ENCODE measurements at places on chromosomes 1 and 21.
A peak's percentile ranks its signal among the peaks of the same experiment; 100 is the strongest.

DNA sequence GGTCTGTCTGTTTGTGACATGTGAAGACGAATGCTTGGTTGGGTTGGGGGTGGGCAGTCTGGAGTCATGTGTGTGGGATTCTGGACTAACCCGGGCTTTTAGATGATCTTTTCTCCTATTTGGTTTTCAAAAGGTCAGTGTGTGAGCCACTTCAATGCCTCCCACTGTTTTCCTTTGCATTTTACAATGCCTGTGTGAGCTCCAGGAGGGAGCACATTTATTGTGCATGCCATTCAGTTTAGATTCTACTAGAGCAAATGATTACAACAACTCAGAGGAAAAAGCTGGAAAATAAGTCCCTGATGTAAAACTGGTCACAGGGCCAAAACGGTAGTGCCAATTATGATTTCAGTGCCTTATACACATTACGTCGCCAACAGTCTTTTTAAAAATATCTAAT is 90.9 kb downstream of the LYPLAL1 start:
- DNase-seq, result no peak

- DNase-seq, result peak; percentile 52
These were observed 255.9 kb downstream of the HHAT start for GRCh38 chr1:210584439-210585113.

- DNase-seq, result peak; percentile 57
These were observed 57.4 kb downstream of the OLIG1 start for GRCh38 chr21:33127154-33127867.

GRCh38 chr21:24941316-24942185 is 665.7 kb downstream of the MRPL39 start:
- DNase-seq, result no peak

- DNase-seq, result peak; percentile 79
These were observed 4.0 kb upstream of the PLEKHM2 start for GRCh38 chr1:15680131-15680530.

GRCh38 chr1:16051039-16051438 is 7.5 kb downstream of the CLCNKB start:
- no peak for DNase-seq

- DNase-seq, result peak; percentile 56
These were observed 654 bp upstream of the ARHGEF2 start for GRCh38 chr1:155978973-155979429.

DNA sequence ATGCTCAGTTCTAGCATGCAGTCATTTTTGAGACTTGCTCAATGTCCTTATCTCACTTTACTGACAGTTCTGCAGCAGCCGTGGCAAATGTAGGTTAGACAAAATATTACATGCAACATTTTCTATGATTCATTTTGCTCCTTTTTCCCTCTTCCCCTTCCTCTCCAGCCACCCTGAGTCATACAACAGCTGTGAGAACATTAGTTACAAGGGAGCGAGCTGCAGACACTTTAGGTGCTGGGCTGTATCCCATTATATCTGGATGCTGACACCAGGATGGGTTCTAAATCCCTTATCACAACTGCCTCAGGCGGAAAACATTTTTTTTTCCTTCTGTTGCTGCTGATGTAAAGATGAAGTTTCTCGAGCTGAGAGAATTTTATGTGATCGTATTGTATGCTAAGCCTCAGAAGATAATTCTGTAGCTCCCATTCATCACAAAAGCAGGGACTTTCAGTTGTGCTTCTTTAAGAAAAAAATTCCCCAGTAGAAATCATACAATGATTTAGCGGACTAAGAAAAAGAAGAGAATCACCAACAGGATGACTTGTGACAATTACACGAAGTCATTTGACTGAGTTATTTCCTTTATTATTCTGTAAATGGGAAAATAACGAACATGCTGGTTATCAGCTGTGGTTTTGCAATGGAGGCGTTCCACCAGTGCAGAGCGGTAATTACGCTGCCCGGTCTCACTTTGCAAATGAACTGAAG is 345.0 kb downstream of the DISC1 start:
- peak; percentile 51 for DNase-seq

DNA sequence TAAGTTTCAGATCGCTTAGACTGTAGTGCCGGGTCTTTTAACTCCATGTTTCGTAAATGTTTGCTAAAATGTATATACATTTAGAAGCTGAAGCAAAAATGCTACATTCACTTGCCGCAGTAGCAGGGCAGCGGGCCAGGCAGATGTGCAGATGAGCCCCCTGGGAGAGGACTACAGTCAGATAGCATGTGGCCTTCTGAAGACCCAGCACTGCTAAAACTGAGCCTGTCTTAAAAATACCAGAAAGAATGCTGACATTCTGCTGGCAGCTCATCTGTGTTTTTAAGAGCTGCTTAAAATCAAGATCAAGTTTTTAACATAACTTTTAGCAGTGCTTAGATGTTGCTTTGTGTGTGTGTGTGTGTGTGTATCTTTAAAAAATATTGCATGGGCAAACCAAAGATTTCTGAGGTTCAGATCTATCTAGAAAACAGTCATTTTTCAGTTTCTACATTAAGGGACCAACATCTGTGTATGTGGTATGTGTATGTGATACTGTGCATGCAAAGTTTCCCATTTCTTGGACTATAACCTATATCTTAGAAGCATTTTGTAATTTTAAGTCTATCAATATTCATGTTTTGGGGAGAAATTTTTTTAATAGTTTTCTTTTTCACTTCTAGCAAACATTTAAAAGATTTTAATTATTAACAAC is 31.7 kb downstream of the CHRM3 start:
- DNase-seq, result no peak

DNA sequence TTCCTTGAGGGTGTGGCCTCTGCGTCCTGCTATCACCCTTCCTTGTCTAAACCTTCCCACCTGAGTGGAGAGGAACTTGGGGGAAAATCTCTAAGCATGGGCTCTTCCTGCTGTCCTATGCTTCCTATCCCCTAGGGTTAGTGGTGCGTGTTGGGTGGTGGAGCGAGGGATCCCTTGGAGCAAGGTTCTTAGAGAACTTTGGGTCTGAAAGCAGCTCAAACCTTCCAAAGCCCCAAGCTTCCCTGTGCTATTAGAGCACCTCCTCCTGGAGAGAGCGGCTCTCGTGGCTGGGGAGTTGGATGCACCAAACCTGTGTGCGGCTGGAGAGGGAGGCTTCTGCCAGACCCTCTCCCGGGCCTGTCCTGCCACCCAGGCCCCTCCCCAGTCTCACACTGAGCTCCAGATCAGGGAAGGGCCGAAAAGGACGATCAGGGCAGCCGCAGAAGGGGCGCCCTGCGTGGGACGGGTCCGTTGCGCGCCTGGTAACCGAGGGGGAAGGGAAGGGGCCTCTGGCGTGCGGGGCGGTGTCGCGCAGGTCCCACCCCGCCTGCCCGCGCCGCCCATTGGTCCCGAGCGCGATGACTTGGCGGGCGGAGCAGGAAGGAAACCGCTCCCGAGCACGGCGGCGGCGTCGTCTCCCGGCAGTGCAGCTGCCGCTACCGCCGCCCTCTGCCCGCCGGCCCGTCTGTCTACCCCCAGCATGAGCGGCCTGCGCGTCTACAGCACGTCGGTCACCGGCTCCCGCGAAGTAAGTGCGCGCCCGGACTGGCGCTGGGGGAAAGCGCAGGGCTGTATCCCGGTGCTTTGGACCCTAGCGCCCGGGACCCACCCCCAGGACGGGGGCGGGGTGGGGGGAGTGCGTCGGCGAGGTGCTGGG is at the start of gene SH3BGRL3:
SH3BGRL3 (plus strand) TSS at position 631 of the 877 bp plus-strand sequence; CDS start at position 701, 70 bp downstream.
- peak; percentile 86 for DNase-seq

GRCh38 chr21:45043541-45044020 is 30.8 kb upstream of the ADARB1 start:
- no peak for DNase-seq

DNA sequence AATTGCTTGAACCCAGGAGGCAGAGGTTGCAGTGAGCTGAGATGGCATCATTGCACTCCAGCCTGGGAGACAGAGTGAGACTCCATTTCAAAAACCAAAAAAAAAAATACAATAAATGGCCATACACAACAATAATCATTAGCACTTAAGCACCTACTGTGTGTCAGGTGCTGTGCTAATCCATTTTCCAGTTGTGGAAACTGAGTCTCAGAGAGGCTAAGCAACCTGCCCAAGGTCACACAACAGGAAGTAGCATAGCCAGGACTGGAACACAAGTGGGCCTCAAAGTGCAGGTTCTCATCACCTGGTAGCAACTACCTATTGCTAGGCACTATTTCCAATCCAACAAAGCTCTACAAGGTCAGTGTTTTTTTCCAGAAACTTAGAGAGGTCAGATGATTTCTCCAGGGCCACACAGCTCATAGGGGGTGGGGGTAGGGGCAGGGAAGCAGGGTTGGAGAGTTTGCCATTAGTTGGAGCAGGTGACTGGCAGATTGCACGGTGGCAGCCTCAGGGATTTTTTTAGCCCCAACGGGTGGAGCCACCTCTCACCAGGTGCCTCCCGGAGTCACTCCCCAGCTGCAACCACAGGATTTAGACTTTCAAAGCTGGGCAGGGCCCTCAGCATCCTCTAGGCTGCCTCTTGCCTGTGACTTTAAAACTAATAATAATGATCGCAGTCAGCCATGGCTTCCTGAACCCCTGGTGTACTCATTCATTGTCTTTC is 52.5 kb upstream of the ID3 start:
- DNase-seq, result no peak

DNA sequence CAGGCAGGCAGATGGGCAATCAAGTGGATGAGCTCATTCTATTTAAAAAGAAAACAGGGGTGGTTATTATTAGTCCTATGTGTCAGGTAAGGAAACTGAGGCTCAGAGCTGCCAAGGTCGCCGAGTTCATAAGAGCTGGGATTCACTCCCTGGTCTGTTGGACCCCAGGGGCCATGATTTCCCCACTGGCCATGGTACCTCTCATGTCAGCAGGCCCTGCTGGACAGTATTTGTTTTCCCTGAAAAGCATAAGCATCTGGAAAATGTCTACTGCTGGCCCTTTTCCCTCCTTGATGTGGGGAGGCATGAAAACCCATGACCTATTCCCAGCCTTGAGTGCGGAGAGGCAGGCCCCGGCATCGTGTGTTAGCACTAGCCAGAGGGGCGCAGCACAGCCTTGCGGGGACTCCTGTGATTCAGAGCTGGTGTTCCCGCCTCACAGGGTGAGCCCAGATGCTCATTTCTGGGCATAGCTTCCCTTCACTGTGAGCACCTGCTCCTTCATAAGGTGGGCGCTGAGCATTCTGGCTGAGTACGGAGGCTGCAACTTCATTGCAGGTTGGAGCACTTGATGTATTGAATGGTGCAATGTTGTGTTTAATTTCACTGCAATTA is 617.5 kb downstream of the PTPRU start:
- DNase-seq, result no peak

DNA sequence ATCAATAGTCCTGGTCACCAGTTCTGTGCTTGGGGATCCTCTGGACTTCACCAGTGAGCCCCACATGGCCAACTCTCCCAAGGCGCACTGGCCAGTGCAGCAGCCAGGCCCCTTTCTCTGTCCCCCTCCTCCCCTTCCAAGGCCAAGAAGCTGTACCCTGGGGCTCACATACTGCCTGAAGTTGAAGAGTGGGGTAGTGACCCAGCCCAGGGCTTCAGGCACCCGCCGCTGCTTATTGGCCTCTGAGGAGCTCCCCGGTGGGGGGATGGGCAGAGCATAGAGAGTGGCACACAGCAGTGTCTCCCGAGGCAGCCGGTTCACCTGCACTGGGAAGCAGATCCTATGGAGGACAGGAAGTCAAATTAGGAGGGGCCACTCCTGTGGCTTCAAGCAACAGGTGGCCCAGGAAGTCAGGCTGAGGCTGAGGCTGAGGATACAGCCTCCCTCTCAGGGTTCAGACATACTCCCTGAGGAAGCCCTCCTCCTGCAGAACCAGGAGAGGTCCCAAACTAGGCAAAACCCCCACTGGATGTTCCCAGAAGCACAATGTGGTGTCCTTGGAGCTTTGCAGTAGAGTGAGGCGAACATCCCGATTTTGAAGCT is 38.2 kb upstream of the PPP1R15B start:
- no peak for DNase-seq

- no peak for DNase-seq
These were observed 11.4 kb downstream of the HP1BP3 start for GRCh38 chr1:20775700-20776099.

DNA sequence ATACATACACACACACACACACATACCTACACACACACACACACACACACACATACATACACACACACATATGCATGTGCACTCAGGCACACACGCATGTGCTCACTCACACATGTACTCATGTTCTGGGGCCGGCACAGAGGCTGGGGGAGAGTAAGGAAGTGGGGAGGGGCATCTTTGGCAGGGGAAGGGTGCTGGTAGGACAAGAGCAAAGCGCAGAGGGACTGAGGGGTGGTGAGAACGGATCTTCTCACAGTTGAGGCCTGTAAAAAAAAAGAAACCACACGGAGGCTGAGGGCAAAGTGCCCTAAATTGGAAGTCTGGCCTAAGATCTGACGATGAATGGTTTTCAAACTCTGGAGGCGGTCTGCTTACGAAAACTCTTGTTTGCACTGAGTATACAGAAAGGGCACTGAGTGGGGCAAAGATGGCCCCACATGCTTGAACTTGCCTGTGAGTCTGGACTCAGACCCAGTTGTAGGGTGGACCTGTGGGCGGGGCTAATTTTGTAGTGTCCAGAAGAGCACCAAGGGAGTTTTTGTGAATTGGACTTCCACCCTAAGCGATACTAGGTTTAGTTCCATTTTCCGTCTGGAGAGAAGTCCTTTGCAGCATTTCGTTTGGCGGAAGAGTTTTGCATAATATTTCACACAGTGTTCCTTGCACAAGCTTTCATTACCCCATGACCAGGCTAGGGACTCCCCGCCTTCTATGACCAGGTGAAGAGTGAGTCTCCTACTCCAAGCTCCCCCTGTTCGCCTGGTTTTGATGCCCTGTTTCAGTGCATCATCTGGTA is 79.3 kb upstream of the LYST start:
- DNase-seq, result no peak
